ENCODE measurements at places on chromosomes 7 and 10.

DNA sequence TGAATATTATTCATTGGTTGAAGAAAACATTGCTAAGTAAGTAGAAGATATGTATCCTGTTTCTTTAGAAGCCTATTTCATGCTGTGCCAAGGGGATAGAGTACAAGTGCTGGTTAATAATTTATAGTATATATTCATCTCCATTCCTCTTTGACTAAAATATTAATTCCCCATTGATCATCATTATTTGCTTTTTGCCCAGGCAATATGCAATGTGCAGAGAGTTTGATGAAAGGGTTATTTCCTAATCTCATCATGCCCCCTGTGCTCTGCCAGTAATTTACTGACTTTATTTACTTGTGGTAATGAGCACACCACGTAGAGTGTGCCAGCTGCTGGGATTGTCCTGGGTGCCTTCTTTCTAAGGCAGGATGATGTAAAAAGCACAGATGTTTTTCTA lies 180.9 kb downstream of the REEP3 start:
- DNase-seq, result no peak

- no peak for DNase-seq
These were observed 10.7 kb downstream of the EMX2 start for GRCh38 chr10:117553142-117553814.

DNA sequence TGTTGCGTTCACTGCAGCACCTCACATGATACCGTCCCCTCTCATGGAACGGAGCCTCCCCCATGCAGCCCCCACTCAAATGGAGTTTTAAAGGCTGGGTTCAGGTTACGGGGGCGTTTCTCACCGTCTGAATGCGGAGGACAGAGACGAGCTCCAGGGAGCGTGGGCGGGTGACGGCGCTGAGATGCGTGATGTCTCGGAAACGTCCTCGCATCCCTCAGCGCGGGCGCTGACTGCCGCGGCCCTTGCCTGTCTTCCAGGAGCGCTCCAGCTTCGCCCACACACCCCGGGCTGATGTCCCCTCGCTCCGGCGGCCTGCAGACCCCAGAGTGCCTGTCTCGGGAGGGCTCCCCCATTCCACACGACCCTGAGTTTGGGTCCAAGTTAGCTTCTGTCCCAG lies 16.6 kb upstream of the AP5Z1 start:
- DNase-seq, result no peak

DNA sequence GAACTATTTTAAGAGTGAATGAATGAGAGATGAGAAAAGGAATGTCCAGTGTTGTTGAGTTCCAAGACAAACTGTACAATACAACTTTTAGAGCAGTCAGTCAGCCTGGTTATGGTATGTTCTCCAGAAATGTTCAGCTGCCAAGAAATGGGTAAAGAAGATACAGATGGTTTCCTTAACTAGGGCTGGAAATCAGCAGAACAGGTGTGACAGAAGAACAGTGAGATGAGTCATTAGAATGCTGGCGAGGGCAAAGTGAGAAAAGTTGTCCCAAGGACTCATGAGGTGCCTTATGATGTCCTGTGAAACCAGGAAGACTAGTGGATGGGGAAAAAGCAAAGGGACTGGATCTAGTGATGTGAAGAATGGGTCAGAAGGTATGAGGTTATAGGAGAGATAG lies 20.8 kb upstream of the SEPTIN7 start:
- no peak for DNase-seq

- DNase-seq, result no peak
These were observed 528.0 kb downstream of the NRG3 start for GRCh38 chr10:82402906-82403401.

DNA sequence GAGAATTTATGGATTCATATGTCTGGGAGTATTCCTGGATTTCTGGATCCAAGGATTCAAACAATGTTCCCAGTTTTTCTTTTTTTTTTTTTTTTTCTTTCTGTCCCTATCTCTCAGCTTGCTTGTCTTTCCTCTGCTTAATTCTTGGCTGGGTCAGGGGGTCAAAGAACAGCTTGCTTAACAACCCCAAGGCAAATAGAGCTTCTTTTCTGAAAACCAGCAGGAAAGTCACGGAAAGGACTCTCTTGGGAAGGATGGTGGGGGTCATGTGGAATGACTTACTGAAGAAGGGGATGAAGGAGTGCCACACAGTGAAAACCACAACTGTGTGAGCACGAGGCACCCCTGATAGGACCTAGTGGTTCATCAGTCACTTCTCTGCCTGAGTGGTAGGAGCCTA lies 36.1 kb downstream of the GRK5 start:
- no peak for DNase-seq

DNA sequence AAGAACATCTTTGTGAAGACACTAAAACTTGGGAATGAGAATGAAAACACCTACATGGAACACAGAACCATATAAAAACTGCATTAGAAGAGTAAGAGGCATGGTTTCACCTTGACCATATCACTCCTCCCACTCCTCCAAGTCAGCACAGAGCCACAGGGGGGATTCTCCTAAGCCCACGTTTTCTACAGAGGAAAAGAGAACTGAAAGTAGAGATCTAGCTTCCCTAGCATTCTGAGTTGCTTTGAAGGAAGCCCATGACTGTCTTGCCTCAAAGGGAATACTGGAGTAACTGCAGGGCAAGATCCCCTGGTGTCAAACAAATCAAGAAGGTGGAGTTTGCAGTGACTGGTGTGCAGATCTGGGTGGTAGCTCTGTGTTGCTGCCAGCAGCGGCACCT lies 43.9 kb downstream of the HBP1 start:
- no peak for DNase-seq

DNA sequence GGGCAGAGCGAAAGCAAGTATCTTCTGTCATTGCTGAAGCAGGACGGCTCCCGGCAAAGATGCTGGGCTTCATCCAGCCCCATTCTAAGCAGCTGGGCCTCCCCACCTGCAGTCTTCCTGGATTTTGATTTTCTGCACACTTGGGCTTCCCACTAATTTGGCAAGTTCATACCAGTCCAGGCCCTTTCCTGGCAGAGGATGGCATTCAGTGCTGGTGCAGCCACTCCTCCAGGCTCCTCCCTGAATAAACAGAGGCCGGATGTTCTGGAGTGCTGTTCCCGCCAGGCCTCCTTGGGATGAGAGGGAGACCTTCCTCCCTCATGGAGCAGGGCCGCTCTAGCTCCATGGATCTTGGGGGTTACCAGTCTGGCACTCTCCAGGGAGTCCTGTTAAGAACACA lies 3.4 kb downstream of the BAG3 start:
- DNase-seq, result peak; percentile 75

DNA sequence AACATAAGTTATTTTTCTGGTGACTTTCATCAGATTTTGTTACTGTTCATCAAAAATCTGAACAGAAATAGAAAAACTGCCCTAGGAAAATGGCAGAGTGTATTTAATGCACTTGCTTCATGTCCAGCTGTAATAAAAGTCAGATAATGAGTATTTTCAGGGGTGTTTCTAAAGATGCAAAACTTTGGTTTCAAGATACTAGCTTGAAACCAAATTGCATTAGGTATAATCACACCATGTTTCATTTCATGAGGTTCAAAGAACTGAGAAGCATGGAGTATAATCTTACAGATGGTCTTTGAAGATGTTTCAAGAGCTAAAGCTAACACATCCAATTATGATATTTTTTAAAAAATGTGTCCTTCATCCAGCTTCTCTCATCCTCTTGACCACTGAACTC lies 128.9 kb downstream of the NRCAM start:
- DNase-seq, result no peak

GRCh38 chr7:124674451-124674850 lies 91.1 kb downstream of the GPR37 start:
- DNase-seq, result no peak

GRCh38 chr10:61781969-61782403 lies 119.3 kb downstream of the CABCOCO1 start:
- peak; percentile 77 for DNase-seq

DNA sequence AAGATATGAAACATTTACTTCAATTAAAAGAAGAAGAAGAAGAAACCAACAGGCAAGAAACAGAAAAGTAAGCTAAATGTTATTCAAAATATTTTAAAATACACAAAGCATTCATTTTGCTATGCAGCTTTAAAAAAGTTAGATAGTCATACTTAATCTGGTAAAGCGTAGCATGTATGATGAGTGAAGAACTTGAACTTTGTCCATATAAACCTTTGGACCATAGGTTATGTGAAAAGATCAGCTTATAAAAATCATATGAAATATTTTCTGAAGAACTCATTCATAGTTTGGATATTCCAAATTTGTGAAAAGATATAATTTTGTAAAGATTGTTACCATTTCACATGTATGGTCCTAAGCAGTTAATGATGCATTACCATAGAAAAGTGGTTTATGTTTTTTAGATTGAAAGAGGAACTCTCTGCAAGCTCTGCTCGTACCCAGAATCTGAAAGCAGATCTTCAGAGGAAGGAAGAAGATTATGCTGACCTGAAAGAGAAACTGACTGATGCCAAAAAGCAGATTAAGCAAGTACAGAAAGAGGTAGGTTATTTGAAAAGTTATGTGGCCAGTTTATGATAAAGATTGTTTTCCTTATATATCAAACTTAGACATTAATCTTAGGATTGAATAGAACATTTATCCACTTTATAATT lies 37.3 kb downstream of the KIF20B start:
- DNase-seq, result no peak

DNA sequence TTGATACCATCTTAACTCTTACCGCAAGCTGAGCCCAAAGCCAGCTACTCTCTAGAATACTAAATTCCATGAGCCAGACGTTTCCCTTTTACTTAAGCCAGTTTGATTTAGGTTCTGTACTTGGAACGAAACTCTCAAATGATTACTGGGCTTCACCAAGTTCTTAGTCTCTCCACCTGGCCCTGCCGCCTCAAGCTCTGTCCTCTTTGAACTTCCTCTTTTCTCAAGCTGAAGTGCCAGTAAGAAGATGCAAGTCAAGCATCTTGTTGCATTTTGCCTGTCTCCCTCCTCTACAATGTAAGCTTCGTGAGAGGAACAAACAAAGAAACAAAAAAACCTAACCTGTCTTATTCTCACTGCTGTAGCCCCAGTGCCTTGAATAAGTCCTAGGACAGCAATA lies 358.2 kb upstream of the NPVF start:
- DNase-seq, result no peak

GRCh38 chr10:97483921-97484320 lies 14.3 kb downstream of the MMS19 start:
- DNase-seq, result no peak

DNA sequence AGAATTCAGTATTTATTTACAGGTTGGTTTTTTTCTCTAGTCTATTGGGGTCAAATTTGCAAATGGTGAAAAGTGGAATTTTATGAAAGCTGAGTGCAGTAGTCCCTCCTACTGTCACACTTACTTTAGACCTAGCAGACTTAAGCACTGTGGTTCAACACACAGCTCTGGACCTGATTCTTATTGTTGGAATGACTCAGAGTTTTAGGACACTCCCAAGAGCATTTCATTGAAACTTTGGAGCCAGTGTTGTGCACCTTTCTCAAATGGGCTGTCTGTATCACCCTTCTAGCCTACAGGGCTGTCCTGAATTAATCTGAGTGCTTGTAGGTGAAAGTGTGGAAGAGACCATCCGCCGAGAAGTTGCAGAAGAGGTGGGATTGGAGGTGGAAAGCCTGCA lies 16.1 kb downstream of the NUDT13 start:
- no peak for DNase-seq

- peak; percentile 68 for DNase-seq
These were observed 597.6 kb downstream of the PCDH15 start for GRCh38 chr10:54203401-54203800.

- peak; percentile 86 for DNase-seq
These were observed 829 bp upstream of the RPA3 start for GRCh38 chr7:7719236-7719635.

DNA sequence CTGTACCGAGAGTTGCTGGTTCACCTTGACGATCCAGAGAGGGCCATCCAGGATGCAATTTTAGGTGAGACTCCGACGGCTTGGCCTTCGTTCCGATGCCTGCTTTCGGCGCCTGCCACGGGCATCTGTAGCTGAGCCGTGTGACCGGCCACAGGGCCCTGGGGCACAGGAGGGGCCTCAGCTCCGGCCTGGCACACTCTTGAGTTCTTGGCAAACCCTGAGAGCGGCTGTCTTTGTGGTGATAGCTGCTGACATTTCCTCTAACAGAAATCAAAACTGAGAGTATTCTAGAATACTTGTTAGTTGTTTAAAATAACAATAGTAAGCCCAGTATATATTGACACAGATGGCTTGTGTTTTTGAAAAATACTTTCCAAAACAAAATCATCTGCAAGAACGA lies 52.2 kb upstream of the SUN1 start:
- no peak for DNase-seq
